ENCODE measurements at places on chromosomes 5 and 9.

GRCh38 chr5:112232667-112233066 is 186.4 kb downstream of the EPB41L4A start:
- no peak for DNase-seq

- DNase-seq: no peak
Observed at GRCh38 chr9:115746496-115746895, 407.1 kb upstream of the PAPPA start.

- DNase-seq: peak; percentile 45
Observed at GRCh38 chr9:77455312-77455927, 192.7 kb downstream of the GNA14 start.

DNA sequence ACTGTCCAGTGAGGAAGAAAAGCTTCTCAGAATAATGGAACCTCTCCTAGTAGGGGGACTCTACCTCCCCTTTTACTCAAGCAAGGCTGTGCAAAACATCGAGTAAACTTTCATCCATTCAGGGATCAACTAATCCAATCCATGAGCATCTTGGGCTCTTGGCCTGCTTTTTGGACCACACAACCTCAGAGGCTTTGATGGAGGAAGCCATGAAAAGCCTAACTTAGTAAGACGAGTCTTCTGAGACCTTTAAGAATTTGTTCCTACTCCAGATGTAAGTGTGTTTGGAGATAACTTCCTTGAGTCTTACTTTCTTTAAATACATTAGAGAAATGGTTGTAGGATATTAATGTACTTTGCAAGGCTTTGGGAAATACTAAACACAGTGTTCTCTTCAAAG is 49.1 kb downstream of the MARCHF3 start:
- DNase-seq: no peak

DNA sequence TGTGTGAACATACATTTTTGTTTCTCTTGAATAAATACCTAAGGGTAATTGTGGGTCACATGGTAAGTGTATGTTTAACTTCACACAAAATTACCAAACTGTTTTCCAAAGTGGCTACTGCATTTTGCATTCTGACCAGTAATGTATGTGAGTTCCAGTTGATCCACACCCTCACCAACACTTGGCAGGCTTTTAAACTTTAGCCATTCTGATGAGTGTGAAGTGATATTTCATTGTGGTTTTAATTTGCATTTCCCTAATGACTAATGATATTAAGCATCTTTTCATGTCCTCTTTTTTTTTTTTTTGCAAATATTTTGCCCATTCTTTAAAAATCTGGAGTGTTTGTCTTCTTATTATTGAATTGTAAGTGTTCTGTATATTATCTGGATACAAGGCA is 53.5 kb upstream of the MAST4 start:
- DNase-seq: no peak

- no peak for DNase-seq
Observed at GRCh38 chr5:125559296-125559695, 812.9 kb upstream of the ZNF608 start.

DNA sequence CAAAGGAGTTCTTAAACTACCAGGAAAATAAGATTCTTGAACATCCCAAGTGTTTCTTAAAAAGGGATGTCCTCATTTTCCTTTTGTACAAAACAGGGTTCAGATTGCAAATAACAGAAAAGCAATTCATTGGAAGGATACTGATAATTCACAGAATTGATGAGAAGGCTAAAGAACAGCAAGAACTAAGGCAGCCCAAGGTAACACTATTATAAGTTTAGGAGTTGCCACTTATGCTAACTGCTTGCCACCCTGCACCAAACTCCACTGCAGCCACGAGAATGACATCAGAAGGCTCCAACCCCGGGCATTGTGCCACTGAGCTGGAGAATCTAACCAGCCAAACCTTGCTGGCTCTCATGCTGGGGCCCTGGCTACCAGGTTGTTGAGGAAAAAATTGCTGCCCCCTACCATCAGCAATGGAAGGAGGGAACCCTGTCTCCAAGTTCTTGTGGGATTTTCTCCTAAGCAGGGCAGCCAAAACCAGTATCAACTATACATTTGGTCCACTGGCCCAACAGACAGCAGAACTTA is 123.4 kb downstream of the ARL15 start:
- DNase-seq: no peak

Data from stimulated activated CD4-positive, alpha-beta T cell treated with anti-CD3 and anti-CD28 coated beads, Interleukin-12 subunit alpha, Interleukin-12 subunit beta, amount 100 ng/mL, for 24 hours (primary cell).